Sciatic nerve (tissue), 2 donors: ENCODE measurements at places on chromosomes 1 and 21. TPM values are rescaled to one million over a fixed set of nuclear protein-coding genes. Genes with fewer than 3 reads are reported as not detected.

The C1orf185 gene
- not detected for total RNA-seq

DNA sequence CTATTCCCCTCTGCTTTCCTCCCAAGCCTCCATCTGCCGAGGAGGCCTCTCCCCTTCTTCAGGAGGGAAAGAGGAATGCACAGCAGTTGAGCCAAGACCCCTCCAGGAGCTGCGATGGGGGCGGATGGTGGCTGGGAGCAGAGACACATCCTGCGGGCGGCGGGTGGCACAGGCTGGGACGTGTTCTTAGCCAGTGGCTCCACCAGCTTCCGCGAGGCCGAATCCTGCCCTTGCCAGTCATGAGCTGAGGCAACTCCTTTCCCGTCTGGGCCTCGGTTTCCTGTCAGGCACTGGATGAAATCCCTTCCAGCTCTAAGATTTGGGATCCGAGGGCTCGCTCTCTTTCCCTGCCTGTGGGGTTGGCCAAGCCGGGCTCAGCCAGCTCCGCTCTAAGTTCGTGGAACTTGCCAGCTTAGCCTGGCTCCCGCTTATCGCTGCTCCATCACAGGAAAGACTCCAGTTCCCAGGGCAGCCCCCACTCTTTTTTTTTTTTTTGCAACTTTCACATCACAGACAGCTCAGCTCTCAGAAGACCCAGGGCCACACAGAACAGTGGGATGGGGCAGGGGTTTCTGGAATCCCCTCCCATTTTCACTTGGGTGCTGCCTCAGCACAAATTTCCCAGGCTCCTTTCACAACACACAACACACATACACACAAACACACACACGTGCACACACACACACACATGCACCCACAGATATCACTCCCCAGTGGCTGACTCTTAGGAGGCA lies 506 bp downstream of the MYOM3 start:
- DNase-seq = no peak

- DNase-seq = no peak
Observed at GRCh38 chr1:198880818-198881597, 242.2 kb downstream of the PTPRC start.

- DNase-seq = no peak
Observed at GRCh38 chr1:4485878-4486277, 168.5 kb upstream of the AJAP1 start.

DNA sequence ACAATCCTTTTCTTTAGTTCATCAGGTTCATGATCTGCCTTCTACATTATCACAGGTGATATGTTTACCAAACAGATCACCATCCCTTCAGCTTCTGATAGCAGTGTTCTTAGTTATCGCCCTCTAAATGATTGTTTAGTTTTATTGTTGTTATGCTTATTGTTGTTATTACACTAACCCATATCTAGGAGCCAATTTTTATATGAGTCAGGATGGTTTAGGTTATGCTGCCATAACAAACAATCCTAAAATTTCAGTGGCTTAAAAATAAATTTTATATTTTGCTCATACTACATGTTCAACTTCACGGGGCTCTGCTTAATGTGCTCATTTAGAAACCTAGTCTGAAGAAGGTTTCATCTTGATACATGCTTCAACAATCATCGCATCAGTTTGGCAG lies 4.4 kb upstream of the JUN start:
- no peak for DNase-seq

DNA sequence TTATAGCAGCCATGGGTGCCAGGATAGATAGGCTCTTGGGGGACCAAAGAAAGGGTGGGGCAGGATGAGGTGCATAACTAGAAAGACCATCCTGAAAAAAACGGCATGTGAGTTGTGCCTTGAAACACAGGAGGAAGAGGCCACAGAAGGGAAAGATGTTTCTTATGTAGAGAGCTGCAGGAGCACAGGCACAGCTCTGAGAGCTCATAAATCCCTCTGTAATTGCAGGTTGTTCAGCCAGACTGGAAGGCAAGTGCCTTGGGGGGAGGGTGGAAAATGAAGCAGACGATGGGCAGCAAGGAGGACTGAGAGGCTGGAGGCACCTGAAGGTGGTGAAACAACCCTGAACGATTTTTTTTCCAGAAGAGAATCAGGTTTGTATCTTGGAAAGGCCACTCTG lies 170.7 kb downstream of the NR5A2 start:
- DNase-seq = no peak

DNA sequence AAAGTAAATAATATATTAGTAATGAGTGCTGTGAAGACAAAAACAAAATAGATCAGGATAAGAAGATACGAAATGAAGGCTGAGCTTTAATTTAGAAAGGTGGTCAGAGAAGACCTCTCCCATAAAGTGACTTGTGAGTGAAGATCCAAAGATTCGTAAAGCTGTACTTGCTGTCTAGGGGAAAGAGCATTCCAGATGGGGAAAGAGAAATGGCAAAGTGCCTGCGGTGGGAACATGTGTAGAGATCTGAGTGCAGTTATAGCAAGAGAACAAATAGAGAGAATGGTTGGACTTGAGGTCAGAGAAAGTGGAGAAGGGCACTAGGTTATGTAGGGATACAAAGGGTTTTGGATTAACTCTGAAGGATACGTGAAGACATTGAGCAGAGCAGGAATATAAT lies 60.6 kb downstream of the NUF2 start:
- DNase-seq = no peak

DNA sequence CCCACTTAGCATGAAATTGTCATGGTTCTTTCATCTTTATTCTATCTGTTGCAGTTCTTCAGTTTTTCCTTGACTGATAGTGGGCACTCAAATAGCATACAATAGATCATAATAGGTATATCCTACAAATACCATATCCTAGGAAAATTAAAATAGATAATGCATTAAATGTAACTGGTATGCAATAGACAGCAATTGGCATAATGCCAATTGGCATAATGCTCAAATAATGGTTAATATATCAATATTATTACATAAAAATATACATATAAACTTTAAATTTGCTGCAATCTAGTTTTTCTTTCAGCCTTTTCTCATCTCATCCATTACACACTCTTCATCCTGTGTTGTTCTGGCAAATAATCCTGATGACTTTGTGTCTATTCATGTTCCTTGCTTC lies 814.6 kb upstream of the TMPRSS15 start:
- no peak for DNase-seq

- DNase-seq = no peak
Observed at GRCh38 chr1:210674151-210674550, 345.4 kb downstream of the HHAT start.

GRCh38 chr1:169099561-169099960 lies 6.9 kb upstream of the ATP1B1 start:
- DNase-seq = no peak

GRCh38 chr1:153698923-153699714 lies 20.6 kb downstream of the NPR1 start:
- DNase-seq = no peak

DNA sequence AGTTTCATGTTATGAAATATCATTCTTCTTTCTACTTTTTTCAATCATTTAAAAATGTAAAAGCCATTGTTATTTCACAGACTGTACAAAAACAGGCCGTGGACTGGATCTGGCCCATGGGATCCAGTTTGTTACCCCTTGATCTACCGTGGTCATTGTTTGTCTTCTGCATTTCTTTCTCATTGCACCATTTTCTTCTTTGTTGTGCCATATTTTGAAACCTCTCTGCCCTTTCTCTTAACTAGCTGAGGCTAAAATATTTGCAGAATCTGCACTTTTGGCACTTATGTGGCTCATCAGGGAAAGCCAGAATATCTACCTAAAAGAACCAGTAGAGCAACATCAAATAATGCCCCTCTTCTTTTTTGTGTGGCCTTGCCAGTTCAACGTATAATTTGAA lies 50.5 kb downstream of the DNAJC6 start:
- no peak for DNase-seq

GRCh38 chr1:237172118-237172485 lies 130.1 kb downstream of the RYR2 start:
- DNase-seq = no peak

DNA sequence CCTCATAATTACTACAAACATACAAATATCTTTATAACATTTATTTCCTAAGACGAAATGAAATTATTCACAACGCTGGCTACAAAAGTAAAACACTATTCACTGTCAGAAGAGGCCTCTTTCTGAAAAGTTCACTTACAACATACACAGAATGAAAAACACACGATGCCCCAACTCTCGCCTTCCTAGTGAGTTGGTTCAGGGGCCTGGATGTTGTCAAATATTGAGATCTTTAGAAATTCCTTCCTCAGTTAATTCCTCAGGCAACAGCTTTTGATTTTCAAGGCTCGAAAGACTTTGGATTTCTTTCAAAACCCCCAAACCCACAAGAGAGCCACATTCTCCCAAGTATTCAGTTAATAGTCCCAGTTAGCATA lies 14.2 kb upstream of the KCNE1 start:
- no peak for DNase-seq

GRCh38 chr1:238135708-238136664 lies 245.3 kb upstream of the ZP4 start:
- no peak for DNase-seq

DNA sequence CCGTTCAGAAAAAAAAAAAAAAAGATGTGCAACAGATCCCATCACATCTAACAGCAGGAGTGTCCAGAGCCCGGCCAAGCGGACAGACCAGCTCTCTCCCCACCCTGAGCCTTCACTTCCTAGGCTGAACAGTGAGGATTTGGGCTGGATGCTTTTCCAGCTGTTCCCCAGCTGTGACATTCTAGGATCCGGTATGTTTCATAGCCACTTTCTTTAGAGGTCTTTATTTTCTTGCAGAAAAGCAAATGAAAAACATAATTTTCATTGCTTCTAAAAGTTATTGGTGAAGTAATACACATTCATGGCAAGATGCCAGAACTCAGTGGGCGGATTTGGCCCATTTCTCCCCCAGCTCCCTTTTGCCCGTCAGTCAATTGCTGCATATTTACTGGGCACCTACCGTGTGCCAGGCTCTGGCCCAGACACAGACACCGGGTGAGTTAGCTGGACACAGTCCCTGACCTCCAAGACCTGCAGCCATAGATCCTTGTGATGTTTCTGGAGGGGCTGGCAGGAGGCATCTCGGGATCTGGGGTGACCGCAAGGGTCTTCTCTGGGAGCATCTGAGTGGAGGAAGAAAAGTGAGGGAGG lies 213.7 kb upstream of the VAMP3 start:
- DNase-seq = no peak

- DNase-seq = no peak
Observed at GRCh38 chr1:16981269-16981849, 939 bp upstream of the MFAP2 start.

DNA sequence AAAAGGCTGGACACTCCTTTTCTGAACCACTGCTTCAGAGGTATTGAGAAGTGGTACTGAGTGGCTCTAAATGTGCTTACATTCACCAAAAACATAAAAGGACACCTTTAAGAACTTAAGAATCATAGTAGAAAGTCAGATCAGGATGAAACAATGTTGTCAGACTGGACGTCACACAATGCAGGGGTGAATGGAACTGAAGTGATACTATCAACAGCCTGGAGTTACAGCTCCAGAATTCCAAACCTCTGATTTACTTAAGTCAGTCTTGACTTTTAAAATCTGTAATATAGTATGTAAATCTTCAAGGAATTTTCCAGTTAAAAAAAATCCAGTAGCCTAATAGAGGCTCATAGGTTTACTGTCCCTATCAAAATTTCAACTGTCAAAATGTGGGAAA lies 19.3 kb downstream of the ELK4 start:
- DNase-seq = no peak

DNA sequence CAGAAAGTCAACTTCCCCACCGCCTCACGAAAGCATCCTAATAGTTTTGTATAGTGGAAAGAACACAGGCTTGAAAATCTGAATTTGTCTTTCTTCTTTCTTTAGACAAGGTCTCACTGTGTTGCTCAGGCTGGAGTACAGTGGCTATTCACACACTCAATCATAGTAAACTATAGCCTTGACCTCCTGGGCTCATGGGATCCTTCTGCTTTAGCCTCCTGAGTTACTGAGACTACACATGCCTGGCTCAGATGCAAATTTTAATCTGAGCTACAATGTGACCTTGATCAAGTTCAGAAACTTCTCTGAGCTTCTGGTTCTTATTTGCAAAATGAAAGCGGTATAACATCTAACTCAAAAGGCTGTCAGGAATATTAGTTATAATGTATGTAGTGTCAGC lies 362.1 kb downstream of the SMYD3 start:
- no peak for DNase-seq

GRCh38 chr1:29674627-29675326 lies 438.5 kb downstream of the PTPRU start:
- DNase-seq = peak; percentile 45

The RORC gene
- total RNA-seq = 0.45 TPM

DNA sequence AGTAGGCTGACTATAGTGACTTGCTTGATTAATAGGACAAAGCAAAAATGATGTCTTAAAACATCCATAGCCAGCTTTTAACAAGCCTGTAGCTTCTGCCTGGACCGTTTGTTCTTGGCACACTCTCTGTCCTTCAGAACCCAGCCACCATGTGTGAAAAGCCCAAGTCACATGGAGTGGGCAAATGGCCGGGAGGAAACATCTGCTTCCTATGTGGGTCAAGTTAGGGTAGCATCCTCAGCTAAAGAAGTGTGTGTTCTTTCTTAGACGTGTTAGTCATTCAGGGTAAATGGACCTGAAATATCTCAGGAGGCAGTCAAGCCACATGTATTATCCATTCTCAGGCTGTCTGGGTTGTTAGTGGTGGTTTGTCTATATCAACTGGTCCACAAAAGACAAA lies 23.4 kb downstream of the RD3 start:
- no peak for DNase-seq

GRCh38 chr21:34900376-34900775 lies 148.7 kb downstream of the RUNX1 start:
- no peak for DNase-seq

- DNase-seq = peak; percentile 86
Observed at GRCh38 chr1:207941665-207942064, 30.7 kb upstream of the CD34 start.

DNA sequence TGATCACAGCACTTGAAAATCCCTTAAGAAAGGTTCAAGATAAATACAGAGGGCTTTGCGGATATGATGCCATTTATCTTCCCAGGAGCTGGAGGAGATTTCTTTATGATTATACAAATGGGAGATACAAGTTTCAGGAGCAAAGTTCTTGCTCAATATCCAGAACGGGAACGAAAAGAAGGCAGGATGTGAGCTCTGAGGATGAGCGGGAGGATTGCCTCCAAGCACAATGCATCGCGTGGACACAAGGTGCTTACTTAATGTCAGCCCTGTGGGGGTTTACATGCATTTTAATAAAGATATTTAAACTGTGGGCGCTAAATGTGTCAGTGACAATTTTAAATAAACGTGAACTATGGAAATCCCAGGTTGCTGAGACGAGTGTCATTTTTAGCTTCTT lies 59.0 kb downstream of the SYT6 start:
- DNase-seq = no peak

- DNase-seq = no peak
Observed at GRCh38 chr1:240424740-240425464, 187.1 kb downstream of the GREM2 start.

DNA sequence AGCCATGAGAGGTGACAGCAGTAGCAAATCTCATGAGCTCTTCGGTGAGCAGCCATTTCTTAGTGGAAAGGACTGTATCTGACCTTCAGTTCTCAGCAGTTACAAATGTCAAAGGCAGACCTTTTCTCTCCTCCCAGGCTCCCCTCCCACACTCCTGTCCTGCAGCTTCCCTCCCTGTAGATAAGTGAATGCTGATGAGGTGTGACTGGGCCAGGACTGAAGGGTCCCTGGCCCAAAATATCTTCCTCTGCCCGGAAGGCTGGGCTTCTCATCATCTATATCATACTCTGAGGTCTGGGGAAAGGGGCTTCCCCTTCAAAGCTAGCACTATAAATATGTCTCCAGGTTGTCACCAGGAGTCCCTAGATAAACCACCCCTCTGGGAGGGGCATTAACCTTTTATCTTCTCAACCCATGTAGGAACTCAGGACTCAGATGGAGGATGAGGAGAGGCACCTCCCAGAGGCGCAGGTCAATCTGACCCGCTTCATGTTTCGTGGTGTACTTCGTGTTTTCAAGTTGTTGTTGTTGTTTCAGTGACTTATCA lies 3.6 kb upstream of the ADAMTSL4 start:
- DNase-seq = no peak
